ENCODE measurements at places on chromosomes 4 and X.

DNA sequence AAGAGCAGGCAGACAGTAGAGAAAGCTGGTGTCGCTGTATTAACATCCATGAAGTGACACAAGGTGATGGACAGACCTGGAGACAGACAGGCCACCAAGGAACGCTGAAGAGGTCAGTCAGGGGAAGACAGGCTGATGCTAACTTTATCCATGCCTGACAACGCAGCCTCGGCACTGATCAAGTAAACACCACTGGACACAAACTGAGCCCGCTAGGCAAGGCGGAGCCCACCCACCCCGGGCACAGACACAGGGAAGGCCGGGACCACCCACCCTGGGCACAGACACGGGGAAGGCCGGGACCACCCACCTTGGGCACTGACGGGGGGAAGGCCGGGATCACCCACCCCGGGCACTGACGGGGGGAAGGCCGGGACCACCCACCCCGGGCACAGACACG is 18.8 kb downstream of the PPP2R3B start:
- DNase-seq = no peak

DNA sequence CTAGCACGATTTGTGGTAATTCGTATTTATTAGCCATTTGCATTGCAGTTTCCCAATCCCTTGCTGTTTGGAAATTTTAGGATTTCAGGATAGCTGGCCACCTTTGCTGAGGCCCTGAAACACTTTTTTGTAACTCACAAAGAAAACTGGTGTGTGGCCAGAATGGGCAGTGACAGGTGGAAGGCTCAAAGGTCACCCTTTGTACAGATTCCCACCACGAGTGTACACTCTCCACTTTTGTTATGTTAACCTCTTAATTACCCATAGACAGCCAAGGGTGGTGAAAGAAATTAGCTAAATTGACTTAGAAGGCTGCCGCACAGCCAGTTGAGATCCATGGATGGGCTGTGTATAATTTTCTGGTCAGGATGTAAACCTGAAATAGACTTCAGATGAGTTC is 109.7 kb upstream of the ARX start:
- DNase-seq = no peak

DNA sequence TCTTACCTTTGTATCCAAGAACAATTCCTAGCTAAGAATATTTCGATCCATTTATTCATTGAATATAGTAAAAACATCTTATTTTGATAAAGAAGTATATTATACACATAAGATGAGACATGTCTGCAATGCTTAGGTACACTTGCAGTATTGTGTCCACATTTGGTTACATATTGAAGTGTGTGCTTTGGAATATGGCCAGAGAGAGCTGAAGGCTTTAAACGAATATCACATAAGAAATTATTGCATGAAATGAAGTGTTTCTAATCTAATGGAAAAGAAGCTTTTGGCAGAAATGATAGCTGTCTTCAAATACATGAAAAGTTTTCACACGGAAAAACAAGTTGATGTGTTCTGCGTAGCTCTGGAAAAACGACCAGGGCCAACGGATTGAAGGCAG is 516.1 kb upstream of the ZFP42 start:
- DNase-seq = no peak

DNA sequence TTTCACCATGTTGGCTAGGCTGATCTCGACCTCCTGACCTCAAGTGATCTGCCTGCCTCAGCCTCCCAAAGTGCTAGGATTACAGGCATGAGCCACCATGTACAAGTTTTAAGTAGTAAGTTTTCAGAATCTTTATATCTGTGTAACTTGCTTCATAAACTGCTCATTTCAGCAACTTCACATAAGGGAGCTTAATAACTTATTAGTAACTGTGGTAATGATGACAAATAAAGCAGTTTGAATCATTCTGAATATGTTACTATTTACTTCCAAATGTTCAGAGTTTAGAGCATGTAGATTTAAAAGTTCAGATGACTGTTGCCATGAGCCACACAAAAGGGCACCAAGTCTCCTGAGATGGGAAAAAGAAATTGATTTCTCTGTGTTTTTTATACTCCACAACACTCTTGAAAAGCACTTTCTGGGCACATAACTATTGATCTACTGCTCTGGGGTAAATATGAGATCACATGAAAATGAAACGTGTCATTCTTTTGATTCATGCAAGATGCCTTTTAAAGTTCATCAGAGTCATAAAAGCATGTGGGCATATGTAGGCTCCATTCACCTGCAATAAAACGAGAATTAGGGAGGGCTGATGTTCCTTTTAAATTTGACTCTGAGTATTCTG is 14.1 kb upstream of the CA5B start:
- no peak for DNase-seq

- no peak for DNase-seq
Measured at GRCh38 chrX:65755786-65756185, 88.3 kb downstream of the MSN start.

- no peak for DNase-seq
Measured at GRCh38 chr4:169106696-169107229, 96.7 kb upstream of the CBR4 start.

GRCh38 chrX:150753357-150753756 is 60.2 kb downstream of the MTMR1 start:
- no peak for DNase-seq

DNA sequence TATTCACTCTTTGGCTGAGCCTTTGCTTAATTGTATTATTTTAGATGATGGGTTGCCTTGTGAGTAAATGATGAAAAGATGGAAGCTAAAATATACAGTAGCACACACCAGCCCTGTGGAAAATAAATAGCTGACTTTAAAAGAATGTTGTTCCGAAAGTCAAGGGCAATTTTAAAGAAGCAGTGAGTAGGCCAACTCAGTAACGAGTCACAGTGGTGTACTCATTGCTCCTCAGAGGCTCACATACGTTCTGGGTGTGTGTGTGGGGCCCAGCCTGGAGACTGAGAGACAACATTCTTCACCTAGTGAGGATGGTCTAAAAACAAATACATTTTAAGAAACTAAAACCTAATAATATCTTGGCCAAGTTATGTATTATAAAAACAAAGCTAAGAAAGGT is 640.3 kb downstream of the TRIML1 start:
- no peak for DNase-seq
